ENCODE measurements at places on chromosomes 7 and 10.

GRCh38 chr7:7779888-7780287 lies 61.5 kb upstream of the RPA3 start:
- DNase-seq: no peak

DNA sequence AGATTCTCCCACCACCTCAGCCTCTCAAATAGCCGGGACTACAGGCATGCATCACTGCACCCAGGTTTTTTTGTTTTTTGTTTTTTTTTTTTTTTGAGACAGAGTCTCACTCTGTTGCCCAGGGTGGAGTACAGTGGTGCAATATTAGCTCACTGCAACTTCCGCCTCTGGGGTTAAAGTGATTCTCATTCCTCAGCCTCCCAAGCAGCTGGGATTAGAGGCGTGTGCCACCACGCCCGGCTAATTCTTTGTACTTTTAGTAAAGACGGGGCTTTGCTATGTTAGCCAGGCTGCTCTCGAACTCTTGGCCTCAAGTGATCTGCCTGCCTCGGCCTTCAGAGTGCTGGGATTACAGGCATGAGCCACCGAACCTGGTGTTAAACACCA lies 107.5 kb upstream of the KIF5B start:
- no peak for DNase-seq

DNA sequence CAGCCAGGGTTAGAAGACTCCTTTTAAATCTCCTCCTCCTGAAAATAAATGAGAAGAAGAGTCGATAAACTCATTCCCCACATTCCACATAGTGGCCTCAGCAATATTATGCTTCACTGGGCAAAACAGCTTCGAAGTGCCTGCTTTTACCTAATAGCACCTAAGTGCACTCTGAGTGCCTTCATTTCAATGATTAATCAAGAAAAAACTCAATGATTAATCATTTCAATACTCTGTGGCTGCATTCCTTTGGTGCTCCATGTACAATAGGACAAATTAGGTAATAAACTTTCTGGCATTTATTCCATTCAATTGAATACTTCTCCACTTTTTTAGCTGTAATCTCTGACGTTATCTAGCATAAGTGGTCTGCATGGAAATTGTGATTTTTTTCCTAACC lies 174.6 kb downstream of the CCDC71L start:
- no peak for DNase-seq

GRCh38 chr10:12510984-12511383 lies 161.6 kb downstream of the CAMK1D start:
- no peak for DNase-seq

- DNase-seq: no peak
These were observed 18.7 kb downstream of the GRID1 start for GRCh38 chr10:86347856-86348255.

DNA sequence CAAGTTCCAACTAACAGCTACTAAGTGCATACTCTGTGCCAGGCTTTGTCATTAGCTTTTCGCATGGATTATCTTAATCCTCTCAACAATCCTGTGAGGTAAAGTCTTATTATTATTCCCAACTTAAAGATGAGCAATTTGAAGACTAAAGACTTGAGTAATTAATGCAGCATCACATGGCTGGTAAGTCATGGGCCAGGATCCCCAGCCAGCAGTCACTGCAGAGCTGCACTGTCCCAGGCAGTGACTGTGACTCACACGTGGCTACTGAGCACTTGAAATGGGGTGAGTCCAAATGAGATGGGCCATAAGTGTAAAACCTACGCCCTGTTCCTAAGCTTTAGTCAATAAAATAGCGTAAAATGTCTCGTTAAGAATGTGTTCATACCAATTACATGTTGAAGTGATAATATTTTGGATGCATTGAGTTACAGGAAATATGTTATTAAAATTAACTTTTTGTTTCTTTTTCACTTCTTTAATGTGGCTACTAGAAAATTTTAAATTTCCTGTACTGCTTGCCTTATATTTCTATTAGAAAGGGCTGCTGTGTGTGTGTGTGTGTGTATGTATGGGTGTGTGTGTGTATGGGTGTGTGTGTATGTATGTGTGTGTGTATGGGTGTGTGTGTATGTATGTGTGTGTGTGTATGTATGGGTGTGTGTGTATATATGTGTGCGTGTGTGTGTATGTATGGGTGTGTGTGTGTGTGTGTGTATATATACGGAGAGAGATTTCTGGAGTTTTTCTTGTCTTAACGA lies 756.3 kb downstream of the AUTS2 start:
- no peak for DNase-seq

DNA sequence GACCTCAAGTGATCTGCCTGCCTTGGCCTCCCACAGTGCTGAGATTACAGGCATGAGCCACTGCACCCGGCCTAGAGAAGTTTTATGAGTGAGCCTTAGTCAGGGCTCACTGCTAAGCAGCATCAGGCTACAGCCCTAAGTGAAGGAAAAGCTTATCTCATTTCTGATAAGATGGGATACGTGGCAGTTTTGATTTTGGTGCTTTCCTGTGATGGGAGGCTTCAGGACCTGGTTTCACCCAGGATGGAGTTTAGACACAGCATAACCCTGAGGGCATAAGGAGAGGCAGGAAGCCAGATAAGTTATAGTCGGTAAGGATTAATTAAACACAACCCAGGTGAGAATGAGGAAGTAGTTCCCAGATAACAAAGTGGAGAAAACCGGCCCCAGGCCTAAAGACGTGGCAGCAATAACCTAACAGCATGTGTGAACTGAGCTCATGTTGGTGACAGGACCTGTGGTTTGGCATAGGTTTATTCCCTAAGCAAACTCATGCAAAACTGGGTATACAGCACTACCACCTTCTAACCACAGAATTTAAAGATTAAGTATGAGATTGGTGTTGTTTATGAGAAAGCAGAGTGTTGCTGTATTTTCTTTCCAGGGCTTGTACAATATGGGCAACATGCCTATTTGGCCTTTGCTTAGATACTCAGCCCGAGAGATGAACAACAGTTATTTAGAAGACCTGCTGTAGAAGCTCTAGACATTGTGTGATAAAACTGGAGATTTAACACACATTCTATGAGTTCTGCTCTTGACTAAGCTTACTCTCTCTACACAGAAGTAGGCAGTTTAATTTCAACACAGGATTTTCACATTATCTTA lies 119.4 kb downstream of the COL28A1 start:
- DNase-seq: no peak

GRCh38 chr10:16360001-16360400 lies 76.8 kb upstream of the PTER start:
- no peak for DNase-seq
